T-cell (primary cell): ENCODE measurements at places on chromosomes 5 and 9.

- DNase-seq: no peak
Observed at GRCh38 chr5:54608423-54609085, 91.0 kb downstream of the SNX18 start.

DNA sequence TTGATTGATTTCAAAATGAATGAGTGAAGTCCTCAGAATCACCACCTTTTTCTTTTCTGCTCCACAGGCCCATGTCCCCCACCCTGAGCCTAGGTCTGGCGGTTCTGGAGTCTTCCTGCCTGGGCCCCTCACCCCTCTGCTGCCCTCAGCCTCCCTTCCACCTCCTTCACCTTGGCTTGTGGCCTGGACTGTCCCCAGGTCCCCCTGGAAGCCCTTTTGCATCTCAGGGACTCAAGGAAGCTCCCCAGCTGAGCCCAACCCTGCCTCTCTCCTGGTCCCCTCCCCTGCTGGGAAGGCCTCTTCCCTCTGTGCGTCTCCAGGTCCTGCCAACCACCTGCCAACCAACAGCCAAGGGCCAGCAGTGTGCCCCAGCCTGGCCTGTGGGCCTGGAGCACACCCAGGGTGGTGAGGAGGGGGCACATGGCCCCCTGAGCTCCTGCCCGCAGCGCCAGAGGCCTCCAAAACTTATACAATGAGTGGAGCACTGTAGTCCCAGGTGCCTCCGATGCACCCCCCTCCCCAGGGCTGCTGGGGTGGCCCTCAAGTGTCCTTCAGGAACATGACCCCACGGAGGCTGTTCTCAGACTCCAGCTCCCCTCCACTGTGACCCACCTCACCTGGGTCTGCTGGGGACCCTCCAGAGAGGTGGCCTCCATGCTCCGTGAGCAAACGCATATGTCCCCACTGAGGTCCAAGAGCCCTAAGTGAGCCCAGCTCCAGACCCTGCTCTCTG, 20.3 kb downstream of the GLT6D1 start:
- DNase-seq: no peak

- no peak for DNase-seq
Observed at GRCh38 chr5:172417983-172418630, 36.2 kb downstream of the SH3PXD2B start.

DNA sequence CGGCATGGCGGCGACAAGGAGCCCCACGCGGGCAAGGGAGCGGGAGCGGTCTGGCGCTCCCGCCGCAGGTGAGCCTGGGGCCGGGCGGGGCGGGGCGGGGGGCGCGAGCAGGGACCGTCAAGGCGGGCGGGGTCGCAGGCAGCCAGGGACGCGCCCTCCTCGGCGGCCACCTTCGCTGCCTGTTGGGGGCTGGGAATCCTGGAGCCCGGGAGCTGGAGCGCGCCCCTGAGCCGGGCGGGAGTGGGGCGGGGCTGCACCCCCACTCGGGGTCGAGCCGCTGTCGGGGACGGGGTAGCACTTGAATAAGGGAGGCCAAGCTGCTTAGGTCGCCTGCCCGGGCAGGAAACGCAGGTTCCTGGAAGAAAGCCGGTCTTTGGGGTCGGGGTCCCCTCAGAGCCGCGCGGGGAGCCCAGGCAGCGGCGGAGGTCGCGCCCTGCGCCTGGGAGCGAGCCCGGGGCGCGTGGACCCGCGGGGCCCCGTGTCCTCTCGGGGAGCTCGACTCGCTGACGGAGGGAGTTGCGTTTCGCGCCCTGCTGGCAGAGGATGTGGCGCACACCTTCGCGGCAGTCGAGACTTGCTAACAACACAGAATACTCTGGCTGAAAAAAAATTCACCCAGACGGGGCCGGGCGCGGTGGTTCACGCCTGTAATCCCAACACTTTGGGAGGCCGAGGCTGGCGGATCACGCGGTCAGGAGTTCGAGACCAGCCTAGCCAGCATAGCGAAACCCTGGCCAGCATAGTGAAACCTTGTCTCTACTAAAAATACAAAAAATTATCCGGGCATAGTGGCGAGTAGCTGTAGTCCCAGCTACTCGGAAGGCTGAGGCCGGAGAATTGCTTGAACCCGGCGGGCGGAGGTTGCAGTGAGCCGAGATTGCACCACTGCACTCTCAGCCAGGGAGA, 552 bp downstream of the OTULINL start:
- peak; percentile 91 for DNase-seq

- DNase-seq: no peak
Observed at GRCh38 chr5:157216391-157217142, 35.9 kb downstream of the ITK start.

- no peak for DNase-seq
Observed at GRCh38 chr9:117414220-117414905, 494 bp downstream of the ASTN2 start.

DNA sequence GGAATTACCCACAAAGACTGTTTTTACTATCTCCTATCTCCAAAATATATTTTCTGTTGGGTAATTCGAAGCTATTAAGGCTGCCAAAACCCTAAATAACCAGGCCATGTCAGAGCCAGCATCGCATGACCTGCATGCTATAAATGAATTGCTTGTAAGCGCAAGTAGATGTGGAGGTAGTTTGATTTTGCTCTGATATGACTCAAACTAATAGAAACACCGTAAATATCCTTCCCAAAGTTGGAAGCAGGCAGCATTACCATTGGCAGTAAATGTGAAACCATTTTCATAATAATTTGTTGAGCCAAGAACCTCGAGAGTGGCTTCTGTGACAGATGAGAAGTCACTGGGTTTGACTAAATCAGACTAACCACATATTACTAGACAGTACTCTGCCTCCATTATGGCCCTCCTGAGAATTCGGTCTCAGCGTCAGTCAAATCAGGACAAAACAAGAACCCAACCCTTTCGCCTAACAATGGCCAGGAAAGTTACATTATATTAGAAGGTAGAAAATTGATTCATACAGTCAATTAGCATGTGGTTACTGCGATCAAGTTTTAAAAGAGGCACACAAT, 289.8 kb downstream of the SPOCK1 start:
- DNase-seq: no peak

GRCh38 chr5:65382582-65382981, 99.1 kb downstream of the ADAMTS6 start:
- no peak for DNase-seq

DNA sequence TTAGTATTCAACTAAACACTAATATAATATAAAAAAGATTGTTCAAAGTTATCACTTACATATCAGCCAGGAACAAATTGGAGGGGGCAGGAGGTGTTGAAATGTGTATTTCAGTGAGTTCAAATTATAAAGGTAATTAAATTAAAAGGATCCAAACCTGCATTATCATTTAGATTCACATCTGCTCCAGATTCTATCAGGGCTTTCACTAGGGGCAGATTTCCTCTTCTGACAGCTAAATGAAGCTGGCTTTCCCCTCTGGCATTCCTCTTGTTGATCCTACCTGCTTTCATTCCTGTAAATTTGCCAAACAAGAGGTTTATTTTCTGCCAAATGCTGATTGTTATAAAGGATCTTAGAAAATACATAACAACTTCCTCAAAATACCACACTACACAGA, 86.3 kb upstream of the GCNT4 start:
- DNase-seq: no peak

- DNase-seq: no peak
Observed at GRCh38 chr9:27183131-27183530, 74.1 kb downstream of the TEK start.

DNA sequence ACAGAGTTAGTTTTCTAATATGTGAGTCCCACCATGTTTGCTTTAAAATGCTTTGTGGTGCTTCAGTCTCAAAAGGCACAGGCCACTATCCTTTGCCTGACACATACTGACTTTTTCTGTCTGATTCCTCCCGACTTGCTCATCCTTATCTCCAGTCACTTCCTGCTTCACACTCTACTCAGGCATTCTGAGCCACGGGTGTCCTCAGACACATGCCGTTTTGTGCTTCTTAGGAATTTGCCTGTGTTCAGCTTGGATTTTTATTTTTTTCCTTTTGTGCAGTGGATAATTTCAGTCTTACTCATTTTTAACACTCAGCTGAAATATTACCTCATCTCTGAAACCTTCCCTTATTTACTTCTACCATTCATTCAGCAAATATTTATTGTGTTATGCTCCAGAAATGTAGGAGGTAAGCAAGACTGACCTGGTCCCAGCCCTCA, 54.1 kb downstream of the MAN2A1 start:
- no peak for DNase-seq

DNA sequence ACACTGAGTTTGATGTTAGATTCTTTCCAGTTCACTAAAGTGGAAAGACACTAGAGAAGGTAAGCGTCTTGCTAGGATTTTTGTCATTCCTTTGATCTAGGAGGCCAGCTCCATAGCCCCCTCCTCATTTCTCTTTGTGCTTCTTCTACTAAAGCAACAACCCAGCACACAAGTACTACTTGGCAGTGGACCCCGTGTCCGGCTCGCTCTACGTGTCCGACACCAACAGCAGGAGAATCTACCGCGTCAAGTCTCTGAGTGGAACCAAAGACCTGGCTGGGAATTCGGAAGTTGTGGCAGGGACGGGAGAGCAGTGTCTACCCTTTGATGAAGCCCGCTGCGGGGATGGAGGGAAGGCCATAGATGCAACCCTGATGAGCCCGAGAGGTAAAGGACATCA, 76.6 kb upstream of the WWC1 start:
- no peak for DNase-seq

- DNase-seq: no peak
Observed at GRCh38 chr5:3931976-3932375, 336.3 kb downstream of the IRX1 start.

DNA sequence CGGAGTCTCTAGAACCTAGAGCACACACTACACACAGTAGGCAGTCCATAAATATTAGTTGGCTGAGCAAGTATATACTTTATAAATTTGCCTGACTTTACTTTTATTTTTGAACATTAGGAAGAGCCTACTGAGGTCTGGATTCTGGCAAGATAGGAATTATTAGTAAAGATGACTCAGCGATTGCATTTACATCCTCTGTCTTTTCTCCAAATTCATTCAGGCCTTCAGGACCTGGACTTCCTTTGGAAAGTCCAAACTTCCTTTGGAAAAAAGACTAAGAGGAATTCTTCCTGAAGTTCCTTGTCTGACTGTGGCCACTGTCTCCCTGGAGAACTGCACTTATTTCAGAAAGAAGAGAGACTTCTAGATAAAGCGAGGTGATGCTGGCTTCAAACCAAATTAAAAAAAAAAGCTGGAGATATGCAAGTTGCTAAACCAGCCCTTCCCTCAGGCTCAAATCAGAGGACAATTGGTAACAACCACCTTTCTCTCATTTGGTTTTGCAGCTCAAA, 251.3 kb downstream of the GAS1 start:
- DNase-seq: no peak

DNA sequence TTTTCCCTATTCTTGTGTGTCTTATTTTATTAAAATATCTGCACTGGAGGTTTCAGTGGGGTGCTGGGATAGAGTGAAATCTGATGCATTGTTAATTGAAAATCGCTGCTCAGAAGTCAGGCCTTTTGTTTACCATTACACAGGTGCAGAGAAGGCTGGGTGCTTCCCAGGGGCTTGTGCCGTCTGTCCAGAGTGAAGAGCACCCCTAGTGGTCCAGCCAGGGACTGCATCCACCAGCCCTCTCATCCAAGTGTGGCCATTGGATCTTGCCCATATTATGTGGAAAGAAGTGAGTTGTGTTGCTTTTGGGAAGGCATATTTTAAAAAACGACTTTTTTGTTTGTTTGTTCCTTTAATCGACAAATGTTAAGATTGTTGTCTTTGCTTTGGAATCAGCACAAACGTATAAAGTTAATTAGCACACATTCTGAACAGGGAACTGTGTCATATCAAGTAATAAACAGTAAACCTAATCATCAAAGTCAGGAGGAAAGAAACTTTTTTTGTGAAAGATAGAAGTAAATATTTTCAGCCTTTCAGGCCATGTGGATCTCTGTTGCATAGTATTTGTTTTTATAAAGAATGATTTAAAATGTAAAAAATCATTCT, 315.6 kb downstream of the MTRR start:
- no peak for DNase-seq

- no peak for DNase-seq
Observed at GRCh38 chr5:150394131-150394530, 18.6 kb downstream of the CD74 start.

DNA sequence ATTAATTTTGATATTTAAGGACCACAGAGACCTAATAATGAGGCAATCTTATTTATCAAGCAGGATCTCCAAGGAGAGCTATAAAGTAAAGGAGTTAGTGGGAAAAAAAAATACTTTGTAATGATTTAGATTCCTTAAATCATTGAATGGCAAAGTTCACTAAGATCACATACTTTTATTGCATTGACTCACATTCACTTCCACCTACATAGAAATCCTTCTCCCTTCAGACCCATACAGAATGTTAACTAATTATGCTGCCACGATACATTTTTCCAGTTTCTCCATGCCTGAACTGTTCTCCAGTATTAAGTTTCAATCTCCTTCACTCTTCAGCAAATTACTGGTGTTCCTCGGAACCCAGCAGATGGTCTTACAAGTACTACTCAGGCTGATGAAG, 388.7 kb downstream of the EFNA5 start:
- no peak for DNase-seq

DNA sequence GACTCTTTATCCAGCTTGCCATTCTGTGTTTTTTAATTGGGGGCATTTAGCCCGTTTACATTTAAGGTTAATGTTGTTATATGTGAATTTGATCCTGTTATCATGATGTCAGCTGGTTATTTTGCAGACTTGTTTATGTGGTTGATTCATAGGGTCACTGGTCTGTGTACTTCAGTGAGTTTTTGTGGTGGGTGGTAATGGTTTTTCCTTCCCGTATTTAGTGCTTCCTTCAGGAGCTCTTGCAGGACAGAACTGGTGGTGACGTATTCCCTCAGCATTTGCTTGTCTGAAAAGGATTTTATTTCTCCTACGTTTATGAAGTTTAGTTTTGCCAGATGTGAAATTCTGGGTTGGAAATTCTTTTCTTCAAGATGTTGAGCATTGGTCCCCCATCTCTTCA, 381.1 kb downstream of the MAN2A1 start:
- no peak for DNase-seq

GRCh38 chr9:92808726-92809451, 44.3 kb upstream of the BICD2 start:
- peak; percentile 42 for DNase-seq

DNA sequence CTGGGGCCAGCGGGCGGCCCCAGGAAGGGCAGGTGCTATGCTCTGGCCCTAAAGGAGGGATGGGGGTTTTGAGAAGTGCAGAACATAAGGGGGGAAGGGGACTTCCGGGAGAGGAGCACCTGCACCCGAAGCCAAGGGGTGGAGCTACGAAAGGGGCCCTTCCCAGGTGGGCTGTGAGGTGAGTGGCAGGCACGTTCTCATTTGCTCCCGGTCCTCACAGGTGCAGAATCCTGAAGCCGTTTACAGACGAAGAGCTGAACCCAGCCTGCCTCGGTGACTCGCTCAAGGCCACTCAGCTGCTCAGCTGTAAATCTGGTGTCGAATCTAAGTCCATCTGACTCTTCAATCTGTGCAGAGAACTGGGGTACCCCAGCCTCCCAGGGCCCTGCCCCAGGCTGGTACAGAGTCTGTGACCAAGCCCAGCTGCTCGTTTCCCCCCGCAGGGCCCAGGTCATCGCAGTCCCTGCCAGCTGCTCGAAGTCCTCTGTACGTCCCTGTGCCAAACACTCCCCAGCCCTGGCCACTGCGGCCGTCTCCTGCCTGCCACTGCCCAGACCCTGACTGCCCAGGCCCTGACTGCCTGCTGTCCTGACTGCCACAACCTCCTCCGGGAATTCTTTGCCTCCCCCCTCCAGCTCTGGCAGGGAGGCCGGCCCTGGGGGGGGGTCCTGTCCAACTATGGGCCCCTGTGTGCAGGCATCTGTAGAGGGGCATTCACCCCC, 53.8 kb upstream of the RXRA start:
- no peak for DNase-seq

- DNase-seq: no peak
Observed at GRCh38 chr9:91502475-91502874, 78.8 kb upstream of the NFIL3 start.
